Activated CD8-positive, alpha-beta T cell treated with anti-CD3 and anti-CD28 coated beads, Interleukin-2, amount 10 ng/mL, durations not matched to agents 7 days and 5 days (primary cell): ENCODE measurements at places on chromosomes 11 and 22. TPM values are rescaled to one million over a fixed set of nuclear protein-coding genes. Genes with fewer than 3 reads are reported as not detected.

GRCh38 chr11:19938866-19939265 lies 221.4 kb downstream of the DBX1 start:
- DNase-seq: no peak

- DNase-seq: peak; percentile 74
Measured at GRCh38 chr11:133082841-133083488, 449.3 kb downstream of the OPCML start.

- DNase-seq: no peak
Measured at GRCh38 chr11:130644187-130644586, 195.7 kb downstream of the ADAMTS15 start.

GRCh38 chr22:27255580-27255979 lies 546.0 kb downstream of the MN1 start:
- DNase-seq: no peak

The GALNT18 gene
- 0.42 TPM for total RNA-seq

The CRYBB3 gene
- total RNA-seq: not detected
